ENCODE measurements at places on chromosomes 13 and 19.

GRCh38 chr19:51983361-51983760 lies 3.3 kb downstream of the ZNF350 start:
- no peak for DNase-seq

DNA sequence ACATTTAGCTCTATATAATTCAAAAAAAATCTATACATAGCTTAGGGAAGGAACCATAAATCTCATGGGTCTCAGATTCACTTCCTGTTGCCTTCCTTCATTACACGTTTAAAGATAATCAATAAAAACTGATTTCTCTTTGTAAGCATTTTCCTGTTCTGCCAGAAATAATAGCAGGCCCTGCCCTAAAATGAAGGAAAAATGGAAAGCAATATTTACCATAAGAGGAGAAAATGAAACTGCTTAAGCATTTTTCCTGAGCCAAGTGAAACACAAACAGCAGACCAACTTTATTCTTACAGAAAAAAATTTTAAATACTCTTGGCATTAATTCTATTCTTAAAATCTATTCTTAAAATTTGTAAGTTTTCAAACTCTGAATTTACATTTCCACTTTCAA lies 4.0 kb downstream of the LHFPL6 start:
- DNase-seq, result no peak

DNA sequence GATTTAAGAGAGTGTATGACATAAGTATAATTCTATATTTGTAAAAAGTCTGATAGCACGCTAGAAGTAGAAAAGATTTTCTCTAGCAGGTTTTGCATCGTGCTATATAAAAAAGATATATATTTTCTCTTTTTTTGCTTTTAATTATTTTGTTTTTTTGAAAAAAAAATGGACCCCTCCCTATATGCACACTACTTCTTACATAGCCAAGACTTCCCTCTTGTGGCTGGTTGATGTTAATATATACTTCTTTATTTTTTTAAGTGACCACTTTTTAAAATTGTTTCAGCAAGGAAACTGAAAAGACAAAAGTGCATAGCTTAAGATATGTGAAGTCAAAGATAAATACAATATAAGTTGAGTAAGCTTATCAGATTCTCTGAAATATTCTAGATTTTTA lies 1202.8 kb downstream of the DIAPH3 start:
- DNase-seq, result peak; percentile 4

DNA sequence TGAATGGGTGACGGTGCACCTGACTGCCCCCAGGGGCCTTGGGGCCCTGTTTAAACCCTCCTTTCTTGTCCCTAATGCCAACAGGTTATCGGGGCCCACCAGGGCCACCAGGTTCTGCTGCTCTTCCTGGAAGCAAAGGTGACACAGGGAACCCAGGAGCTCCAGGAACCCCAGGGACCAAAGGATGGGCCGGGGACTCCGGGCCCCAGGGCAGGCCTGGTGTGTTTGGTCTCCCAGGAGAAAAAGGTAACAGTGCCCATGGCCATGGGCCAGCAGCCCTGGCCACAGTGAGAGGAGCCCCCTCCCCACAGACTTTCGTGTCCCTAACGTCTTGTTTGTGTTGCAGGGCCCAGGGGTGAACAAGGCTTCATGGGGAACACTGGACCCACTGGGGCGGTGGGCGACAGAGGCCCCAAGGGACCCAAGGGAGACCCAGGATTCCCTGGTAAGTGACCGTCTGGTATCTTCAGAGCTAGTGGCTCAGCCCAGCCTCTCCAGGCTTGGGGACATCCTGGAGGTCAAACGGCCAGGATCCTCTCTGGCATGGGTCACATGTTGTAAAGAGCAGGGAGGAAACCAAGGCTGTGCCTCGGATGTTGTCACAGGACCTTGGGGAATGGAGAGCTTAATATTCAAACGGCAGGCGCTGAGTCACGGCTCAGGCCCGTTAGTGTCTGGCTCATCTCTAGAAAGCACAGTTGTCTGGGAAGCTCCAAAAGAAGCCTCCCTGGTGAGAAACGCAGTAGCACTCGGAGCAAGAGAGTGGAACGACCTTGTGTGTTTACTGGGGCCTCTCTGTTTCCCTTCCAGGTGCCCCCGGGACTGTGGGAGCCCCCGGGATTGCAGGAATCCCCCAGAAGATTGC lies 58.3 kb downstream of the RAB20 start:
- no peak for DNase-seq

GRCh38 chr19:37655301-37655688 lies at the start of gene ZFP30:
Gene ZFP30 (minus strand): TSS chr19:37655465. CDS start chr19:37647822, 7,643 bp downstream.
- no peak for DNase-seq

- no peak for DNase-seq
Observed at GRCh38 chr13:81393721-81394120, 1052.8 kb upstream of the SPRY2 start.

DNA sequence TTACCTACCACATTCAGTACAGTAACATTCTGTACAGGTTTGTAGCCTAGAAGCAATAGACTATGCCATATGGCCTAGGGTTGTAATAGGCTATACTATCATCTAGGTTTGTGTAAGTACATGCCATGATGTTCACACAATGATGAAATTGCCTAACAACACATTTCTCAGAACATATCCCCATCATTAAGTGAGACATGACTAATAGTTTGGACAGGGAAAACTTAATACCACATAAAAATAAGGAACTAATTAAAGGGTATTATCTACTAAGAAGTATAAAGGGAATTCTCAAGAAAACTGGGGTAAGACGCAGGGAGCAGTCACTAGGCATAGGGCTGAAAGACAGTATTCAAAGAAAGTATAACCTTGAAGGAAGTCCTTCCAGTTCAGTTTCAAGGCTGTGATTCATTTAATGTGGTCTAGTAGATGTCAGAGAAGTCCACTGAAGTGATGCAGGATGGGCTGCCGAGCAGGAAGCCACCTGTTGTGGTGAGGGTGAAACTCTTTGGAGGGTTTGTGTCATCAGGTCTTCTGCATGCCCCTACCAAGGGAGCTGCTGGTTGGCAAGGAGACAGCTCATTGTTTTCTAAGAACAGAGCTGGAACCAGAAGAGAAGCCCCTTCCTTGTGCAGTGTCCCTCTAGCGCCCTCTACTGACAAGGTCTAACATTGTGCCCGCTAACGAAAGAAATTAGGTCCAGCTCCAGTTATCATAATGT lies 122.9 kb downstream of the OLFM4 start:
- no peak for DNase-seq

DNA sequence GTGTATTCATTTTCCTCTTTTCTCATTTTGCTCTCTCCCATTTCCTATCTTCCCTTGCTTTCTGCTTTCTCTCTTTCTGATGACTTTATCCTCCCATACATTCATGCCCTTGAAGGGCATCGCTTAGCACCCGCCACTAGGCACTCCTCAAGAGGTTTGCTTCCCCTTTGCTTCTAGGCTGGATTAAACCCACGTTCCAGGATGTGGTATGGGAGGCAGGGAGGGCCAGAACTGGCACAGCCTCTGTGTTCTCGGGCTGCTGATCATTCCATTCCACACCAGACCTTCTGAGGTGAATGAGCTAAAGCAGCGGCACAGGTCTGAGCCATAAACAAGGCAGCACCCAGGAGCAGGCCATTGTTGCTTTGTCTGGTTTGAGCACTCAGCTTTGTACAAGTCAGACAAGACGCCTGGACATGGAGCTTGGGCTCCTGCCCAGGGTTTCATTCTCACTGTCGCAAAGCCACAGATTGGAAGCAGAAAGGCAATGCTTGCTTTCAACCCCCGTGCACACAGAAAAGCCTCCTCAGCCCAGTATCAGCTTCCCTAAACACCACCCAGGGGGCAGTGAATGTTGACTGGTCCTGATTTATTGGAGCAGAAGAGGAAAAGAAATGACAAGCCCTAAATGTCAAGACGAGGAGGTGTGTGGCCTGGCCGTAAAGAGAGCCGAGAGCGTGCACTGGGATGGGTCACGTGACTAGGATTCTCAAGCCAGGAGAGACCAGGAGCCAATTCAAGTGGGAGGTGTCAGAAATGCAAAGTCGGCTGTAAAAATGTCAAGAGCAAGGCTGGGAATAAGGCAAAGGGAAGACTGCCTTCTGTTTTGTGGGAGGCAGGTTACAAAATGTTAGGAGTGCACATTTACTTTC lies 218.0 kb upstream of the SERP2 start:
- DNase-seq, result no peak

DNA sequence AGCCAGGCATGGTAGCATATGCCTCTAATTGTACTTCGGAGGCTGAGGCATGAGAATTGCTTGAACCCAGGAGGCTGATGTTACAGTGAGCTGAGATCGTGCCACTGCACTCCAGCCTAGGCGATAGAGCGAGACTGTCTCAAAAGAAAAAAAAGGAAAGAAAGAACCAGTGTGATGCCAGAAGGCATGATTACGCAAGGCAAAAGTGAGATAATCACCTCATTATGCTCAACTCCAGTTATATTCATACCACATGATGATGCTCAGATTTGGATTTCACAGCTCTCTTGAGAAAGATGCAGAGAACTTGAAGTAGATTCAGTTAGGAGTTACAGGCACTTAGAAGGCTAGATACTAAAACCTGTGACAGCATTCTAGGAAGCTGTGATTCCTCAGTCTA lies 21.8 kb downstream of the RCBTB1 start:
- no peak for DNase-seq

DNA sequence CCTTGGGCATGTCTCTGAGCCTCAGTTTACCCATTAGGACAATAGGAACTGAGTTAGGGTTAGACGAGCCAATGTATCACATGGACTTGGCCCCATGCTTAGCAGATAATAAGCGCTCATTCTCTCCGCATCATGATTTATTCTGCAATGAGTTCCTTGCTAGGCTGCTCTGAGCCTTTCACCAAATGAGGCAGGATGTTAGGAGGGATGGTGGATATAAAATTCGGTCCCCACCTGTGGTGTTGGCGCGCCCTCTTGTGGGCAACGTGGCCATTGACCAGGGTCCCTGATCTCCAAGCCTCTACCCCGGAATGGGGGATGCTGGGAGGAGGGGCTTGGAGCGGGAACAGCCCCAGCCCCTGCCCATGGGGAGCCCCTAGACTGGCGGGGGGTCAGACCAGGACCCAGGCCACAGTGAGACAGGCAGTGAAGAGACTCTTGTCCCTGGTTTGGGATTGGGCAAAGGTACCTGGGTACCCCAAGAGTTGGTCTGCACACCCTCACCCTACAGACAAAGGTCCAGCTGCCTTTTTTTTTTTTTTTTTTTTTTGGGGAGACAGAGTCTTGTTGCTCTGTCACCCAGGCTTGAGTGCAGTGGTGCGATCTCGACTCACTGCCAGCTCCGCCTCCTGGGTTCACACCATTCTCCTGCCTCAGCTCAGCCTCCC lies 43.9 kb downstream of the CERS4 start:
- DNase-seq, result no peak

DNA sequence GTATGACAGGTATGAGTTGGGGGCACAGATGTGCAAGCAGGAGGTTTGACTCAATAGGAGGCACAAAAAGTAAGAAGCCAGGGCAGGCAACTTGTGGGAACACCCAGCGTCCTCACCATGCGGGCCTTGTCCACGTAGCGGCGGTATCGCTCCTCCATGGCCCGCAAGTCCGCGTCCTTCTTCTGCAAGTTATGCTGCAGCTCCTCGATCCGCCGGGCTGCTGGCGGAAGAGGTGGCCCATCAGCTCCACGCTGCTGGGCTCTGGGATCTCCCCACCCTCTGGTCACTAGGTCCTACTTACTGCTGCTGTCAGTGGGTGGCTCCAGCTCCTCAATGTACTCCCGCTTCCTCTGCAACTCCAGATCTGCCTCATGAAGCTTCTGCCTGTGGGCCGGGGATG lies 10.7 kb downstream of the HOOK2 start:
- DNase-seq, result no peak

- DNase-seq, result no peak
Observed at GRCh38 chr13:92807353-92807752, 419.3 kb upstream of the GPC6 start.

- DNase-seq, result no peak
Observed at GRCh38 chr13:113669755-113670341, 2.8 kb downstream of the GRK1 start.

- DNase-seq, result no peak
Observed at GRCh38 chr19:28516415-28516872, 696.5 kb downstream of the UQCRFS1 start.

GRCh38 chr13:38693641-38694040 lies 6.8 kb downstream of the FREM2 start:
- DNase-seq, result no peak

GRCh38 chr13:110938662-110939421 lies 24.0 kb upstream of the ANKRD10 start:
- DNase-seq, result no peak

- no peak for DNase-seq
Observed at GRCh38 chr13:36750946-36751345, 68.1 kb upstream of the RFXAP start.

GRCh38 chr19:17862711-17863519 lies 3.2 kb downstream of the RPL18A start:
- DNase-seq, result no peak

DNA sequence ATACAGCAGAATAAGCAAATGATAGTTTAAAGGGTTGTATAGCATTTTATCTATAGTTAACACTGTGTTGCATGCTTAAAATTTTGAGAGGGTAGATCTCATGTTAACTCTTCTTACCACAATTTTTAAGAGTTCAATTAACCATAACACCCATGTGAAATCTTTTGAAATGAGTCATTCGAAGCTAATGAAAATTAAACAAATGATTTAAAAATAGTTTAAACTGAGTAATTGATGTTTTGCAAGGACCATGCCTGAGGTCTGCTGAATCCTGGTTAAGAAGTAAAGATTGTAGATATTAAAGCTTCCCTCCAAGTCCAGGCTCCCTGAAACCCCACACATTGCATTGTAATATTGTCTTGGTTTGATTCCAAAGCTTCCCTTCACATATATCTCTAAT lies 176.7 kb upstream of the RNF113B start:
- DNase-seq, result no peak

GRCh38 chr19:56053596-56053995 lies 67.0 kb downstream of the NLRP5 start:
- no peak for DNase-seq

DNA sequence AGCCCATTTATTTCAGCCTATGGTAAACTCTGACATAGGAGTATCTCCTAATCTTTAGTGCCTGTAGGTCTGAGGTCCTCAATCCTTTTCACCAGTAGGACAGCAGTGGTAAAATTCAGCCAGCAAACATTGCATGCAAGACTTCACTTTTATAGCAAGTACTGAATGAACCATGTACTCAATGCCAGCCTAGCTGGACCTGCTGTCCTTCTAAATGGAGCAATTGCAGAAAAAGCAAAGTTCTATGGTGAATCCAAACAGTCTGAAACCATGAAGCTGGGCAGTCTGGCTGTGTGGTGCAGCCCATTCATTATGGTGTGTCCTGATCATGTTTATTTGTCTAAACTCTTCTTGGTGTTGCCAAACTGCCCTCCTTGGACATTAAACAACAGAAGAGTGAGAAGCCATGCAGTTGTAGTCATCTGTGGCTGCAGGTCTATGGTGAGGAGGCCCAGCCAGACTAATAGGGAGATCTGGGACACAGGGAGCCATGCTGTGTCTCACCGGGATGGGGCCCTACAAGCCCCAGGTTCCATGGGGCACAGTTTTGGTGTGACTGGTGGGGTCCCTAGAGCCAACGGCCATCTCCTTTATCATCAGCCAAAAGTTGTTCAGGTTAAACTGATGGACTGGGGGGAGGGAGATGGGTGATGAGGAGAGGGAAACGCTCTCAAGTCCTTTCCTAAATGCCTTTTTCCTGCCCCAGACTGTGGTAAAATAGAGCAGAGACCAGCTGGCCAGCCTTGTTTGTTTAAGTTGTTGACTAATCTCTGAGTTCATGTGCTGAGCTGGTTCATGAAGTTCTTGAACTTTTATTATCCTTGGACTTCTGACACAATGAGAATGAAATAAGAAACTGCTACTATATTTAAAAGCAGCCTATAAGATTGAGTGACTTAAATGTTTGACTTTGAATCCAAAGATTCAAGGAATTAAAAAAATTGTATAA lies 20.6 kb upstream of the TNFSF11 start:
- no peak for DNase-seq

Measured in glomerular endothelial cell (primary cell).